ENCODE measurements at places on chromosomes 6 and 20. TPM values are rescaled to one million over a fixed set of nuclear protein-coding genes. Genes with fewer than 3 reads are reported as not detected.

The CEP250 gene
- total RNA-seq = 38.4 TPM

The HSF2 gene
- total RNA-seq = 16.3 TPM

The NOTCH4 gene
- 0.65 TPM for total RNA-seq

The TGM3 gene
- total RNA-seq = not detected

The SAMD10 gene
- 3.6 TPM for total RNA-seq

The PABPC1L gene
- total RNA-seq = 9.9 TPM

The FERMT1 gene
- total RNA-seq = 6.4 TPM

The OOEP gene
- total RNA-seq = 0.30 TPM

The GTSF1L gene
- not detected for total RNA-seq

The MAPK13 gene
- total RNA-seq = 16.7 TPM

The MLN gene
- total RNA-seq = not detected

The KCNQ5 gene
- total RNA-seq = 7.8 TPM

The ETV7 gene
- 0.59 TPM for total RNA-seq

The ATRN gene
- 93.8 TPM for total RNA-seq

The FOXQ1 gene
- 0.03 TPM for total RNA-seq

The BCAS1 gene
- total RNA-seq = not detected

The C4A gene
- total RNA-seq = 12.3 TPM

The WFDC5 gene
- total RNA-seq = not detected

The GINS1 gene
- 4.5 TPM for total RNA-seq

The PBOV1 gene
- total RNA-seq = not detected

The SPATA25 gene
- total RNA-seq = 0.65 TPM

The AKAP12 gene
- total RNA-seq = 45.4 TPM

The IFT52 gene
- 38.8 TPM for total RNA-seq

The HLA-DPB1 gene
- total RNA-seq = 19.5 TPM

The ZNF165 gene
- total RNA-seq = 0.13 TPM

The CDSN gene
- not detected for total RNA-seq

The AGER gene
- 0.30 TPM for total RNA-seq

The SIM1 gene
- total RNA-seq = not detected

The COL12A1 gene
- total RNA-seq = 724 TPM

The COL9A1 gene
- not detected for total RNA-seq

Data from smooth muscle cell of the pulmonary artery (primary cell).